ENCODE measurements at places on chromosomes 5 and 9.

DNA sequence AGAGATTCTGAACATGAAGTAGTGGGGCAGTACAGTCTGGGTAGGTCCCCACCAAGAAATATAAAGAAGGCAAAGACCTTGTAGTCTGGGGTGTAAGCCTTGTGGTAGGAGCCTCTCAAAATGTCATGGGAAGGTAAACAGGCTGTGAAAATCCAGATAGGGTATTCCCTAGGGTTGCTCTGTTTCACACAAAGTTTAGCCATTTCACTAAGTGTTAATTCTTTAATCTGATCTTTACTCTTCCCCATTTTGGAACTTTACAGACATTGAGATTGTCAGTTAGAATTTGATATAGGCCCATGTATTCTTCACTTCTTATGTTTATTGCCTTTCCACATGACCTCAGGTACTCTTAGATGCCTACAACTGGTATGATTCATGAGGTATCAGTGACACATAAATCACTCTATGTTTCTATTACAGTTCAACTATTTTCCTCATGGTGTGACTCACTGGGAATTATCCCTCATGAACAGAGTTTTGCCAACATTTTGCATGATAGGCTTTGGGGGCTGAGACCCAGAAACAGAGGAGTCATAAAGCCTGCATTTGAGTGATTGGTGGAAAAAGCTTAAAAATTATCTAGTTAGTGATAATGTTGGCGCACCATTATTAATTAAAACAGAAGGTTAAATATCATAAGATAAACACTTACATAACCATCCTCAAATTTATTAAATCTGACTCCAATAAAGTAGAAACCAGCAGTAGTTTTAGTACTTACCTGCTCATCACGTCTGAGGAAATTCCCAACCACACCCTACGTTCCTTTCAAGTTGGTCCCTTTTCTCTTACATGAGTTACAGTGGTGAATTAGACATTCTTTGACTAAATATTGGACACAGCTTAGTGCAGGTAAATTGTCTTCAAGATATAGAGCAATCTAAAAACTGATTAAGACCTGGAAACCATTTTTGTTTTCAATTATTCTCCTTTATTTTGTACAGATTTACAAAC, 399.8 kb upstream of the MEF2C start:
- no peak for DNase-seq

DNA sequence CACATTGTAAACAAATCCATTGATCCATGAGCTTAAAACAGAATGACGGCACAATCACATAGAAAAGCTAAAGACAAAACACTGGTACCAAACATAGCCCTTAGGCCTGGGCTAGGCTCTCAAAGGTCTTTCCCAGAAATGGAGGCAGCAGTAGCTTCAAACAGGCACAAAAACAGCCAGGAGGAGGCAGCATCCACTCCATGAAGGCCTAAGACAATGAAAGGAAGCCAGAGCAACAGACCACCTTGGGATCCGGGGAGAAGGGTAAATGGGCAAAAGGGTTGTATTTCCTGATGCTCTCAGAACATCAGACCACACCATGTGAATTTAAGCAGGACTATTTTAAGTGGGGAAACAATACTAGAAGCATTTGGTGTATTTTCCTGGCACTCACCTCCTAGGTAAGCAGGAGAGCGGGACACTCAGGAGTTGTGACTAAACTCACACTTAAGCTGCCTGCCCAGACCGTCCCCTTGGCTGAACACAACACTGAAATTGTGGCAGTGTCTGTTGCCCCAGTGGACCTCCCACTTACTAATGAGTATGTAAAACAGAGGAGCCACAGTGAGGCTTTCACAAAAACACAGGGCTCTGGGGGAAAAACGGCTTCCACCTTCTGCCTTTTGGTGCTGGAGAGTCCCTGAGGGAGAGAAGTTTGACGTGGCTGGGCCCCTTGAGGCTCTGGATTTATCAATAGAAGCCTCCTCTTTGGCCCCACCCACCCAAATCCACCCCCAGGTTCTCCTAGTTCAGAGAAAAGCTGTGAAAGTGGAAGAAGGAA, 11.9 kb downstream of the GNPDA1 start:
- DNase-seq, result no peak

DNA sequence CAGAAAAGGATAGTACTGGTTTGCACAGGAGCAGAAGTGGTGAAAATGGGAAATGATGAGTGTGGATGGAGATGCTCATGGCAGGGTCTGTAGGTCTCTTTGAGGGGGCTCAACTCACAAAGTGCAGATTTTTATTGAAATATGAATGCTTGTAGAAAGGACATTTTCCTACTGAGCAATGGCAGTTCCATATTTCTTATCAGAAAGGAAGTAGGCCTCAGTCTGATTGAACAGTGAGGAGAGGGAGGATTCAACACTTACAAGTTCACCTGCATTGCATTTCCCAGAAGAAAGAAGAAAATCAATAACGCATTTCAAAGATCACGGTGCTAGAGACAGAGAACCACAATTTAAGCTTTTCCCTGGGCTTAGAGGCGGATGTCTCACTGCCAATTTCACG, 49.2 kb downstream of the ANXA2R start:
- no peak for DNase-seq

GRCh38 chr5:90802474-90803317, 244.1 kb downstream of the ADGRV1 start:
- no peak for DNase-seq
